Stimulated activated CD4-positive, alpha-beta T cell treated with anti-CD3 and anti-CD28 coated beads, TNF-alpha, amount 100 ng/mL, for 4 hours (primary cell): ENCODE measurements at places on chromosomes 13 and 19.

- no peak for DNase-seq
These were observed 191.7 kb upstream of the SERP2 start for GRCh38 chr13:44181931-44182330.

GRCh38 chr19:41691268-41691970 is 3.3 kb upstream of the CEACAM7 start:
- no peak for DNase-seq

DNA sequence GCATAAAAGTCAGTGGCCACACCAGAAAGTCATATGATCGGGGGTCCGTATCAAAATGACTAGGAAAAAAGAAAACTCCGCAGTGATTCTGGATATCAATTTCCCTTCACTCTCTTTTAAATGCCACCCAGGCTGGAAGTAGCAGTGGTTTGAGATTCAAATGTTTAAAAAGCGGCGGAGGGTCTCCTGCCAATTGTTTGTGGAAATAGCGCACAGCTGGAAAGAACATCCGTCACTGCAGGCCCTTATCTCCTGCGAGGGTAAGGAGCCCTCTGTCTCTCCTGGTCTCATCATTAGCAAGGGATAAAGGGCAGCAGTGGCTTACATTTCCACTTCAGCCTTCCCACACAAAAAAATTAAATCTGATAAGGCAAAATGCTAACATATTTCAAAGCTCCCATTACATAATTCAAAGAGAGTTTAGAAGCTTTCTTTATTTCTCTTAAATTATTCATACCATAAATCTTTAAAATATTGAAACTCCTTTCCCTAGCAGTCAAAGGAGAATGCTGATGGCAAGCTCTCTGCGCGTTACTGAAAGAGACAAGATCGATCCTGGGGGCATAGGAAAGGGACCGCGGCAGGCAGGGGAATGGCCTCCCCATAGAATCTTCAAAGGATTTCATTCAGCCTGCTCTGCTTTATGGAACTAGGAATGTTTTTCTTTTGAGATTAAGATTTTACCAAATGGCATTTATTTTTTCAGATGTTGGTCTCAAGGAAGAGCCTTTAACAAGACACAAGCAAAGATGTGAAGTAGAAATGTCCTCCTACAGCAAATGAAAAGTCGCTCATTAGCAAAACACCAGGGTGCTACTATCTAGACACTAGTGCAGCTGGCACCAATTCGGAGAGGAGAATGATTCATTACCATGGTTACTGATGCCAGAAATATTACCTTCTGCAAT is 35.0 kb downstream of the AMER2 start:
- no peak for DNase-seq

GRCh38 chr19:34493649-34494044 is 12.1 kb downstream of the WTIP start:
- no peak for DNase-seq

GRCh38 chr13:34210341-34210740 is 392.4 kb downstream of the RFC3 start:
- no peak for DNase-seq

DNA sequence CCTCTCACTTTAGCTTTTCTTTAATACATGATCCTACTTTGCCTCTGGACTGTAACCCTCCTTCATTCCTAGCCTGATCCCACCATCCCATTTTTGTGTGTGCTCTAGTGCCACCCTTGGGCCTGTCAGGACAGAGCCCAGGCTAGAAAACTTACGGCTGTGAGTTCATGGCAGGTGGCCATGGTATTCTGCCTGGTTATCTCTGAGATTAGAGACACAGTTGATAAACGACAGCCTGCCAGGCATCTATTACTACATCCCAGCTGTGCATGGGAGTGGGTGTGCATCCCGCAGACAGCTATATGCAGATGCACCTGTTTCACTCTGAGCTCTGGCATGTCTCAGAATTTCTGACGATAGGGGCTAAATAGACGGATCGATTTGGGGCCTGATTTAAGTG is 110.9 kb downstream of the HS6ST3 start:
- no peak for DNase-seq

DNA sequence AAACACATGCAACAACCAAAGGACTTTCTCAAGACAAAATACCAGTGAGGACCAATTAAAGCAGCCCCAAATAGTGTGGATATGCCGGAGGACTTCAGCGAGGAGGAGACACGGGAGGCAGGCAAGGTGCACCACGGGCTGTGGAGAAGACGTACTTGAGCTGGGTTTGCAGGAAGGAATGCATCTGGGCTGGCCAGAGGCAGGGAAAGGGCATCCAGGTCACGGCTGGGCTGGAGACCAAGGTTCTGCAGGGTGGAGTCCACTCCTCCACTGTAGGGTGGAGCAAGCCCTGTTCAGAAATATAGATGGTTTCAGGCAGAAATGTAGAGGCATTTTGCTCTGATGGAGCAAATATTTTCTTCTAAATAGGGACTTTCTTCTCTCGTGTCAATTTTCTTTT is 36.6 kb upstream of the MEDAG start:
- no peak for DNase-seq

GRCh38 chr13:45434556-45435371 is 16.6 kb upstream of the SLC25A30 start:
- no peak for DNase-seq
